Stimulated activated CD8-positive, alpha-beta memory T cell treated with anti-CD3 and anti-CD28 coated beads, Interleukin-15, amount 100 ng/mL, for 4 hours (primary cell): ENCODE measurements at places on chromosomes 2 and 18.

DNA sequence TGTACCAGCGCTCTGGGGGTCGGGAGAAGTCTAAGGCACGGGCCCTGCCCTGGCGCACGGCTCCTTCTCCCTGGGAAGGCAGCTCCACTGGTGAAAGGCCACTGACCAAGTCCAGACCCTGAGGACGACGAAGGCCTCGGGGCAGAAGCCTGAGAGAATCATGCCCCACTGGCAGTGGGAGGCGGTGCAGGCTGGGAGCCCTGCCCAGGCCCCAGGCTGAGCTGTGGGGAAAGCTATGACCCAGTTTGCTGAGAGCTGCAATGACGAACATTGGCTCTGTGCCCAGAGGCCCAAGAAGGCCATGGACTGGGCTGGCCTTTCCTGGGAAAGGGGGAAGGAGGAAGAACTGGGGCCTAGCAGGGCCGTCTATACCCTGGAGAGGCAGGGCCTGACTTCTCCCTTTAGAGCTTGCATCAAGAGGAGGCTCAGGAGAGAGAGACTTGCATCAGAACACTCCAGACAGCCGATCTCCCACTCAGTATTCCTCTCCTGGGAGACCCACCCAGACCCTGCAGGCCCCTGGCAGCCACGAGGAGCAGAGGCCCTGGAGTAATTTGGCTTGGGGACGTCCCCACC, 32.9 kb downstream of the HS1BP3 start:
- DNase-seq, result no peak

DNA sequence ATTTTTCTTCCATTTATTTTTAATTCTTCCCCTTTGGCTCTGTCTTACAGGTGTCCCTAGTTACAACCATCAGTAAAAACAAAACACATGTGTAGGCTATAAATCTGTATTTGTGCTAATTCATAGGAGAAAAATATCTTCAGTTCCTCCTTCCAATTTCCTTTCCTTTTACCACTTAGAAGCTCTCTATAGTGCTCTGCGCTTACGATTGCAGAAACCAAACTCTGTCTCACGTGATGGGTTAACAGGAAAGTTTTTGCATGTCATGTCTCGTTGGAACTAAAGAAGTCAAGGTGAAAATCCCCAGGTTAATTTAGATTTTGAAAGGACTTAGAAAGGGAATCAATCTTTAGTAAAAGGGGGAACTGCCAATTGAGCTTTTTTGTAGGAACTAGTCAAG, 1390.5 kb upstream of the ZEB2 start:
- DNase-seq, result no peak

DNA sequence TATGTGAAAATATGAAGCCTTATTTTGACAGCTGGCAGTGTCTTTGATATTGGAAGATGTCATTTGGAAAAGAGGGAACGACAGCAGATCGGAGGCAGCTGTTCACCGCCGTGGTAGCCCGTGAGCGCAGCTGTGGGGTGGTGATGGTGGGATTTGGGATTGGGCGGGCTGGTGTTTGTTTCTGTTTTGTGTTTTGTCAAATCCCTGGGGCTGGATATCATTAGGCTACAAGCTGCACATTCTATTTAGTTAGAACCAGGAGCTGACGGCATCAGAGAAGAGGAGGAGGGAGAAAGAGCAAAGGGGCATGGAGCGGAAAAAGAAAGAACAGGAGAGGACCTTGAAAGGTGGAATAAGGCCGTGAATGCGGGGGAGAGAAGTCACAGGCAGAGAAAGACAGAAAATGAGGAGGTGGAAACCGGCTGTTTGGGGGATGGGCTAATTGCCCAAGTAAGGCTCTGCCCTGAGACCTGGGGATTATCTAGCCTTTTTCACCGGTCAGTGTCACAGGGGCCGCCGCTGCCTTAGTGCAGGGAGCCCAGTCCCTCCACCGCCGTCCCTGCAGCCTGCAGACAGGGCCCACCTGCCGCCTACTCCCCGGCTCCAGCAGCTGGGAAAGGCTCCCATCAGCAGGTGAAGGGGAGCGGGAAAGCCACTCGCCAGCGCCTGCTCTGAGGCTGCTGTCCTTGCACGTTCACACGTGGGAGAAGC, 88.0 kb downstream of the ZCCHC2 start:
- no peak for DNase-seq

DNA sequence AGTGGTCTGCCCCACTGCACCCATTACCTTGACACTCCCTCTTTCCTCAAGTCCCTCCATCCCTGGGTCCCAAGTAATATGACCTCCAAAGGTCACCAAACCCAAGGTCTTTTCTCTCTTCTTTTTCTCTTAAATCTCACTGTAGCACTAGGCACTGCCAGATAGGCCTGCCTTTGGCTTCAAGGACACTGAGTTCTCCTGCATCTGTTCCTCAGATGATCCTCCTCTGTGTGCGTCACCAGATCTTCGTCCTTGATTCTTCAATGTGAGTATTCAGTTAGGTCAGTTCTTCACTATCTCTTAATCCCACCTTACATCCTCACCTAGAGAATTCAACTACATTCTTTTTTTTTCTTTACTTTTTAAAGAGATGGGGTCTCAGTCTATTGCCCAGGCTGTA, 249.2 kb downstream of the NBAS start:
- DNase-seq, result no peak
